ENCODE measurements at places on chromosomes 2 and 18.

- no peak for DNase-seq
These were observed 886.2 kb upstream of the NRXN1 start for GRCh38 chr2:51918113-51918512.

- no peak for DNase-seq
These were observed 2.1 kb downstream of the IL1B start for GRCh38 chr2:112834396-112835037.

- no peak for DNase-seq
These were observed 153.4 kb downstream of the CAPN13 start for GRCh38 chr2:30653847-30654246.

DNA sequence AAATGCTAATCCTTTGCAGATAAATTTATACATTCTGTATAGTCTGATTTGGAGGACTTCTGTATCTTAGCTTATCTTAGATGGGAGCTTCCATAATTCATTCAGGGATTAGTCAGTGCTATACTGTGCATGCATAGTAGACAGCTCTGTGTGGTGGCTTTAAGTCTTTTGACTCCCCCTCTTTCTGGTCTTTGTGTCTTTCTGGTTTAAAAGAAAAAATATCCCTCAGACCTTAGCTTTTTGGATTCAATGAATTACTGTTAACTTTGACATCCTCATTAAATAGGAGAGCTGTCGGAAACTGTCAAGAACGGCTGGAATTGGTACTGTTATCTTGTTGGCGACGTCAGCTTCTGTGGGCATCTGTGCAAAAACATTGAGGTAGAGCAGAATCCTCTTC is 130.4 kb downstream of the SPTBN1 start:
- no peak for DNase-seq

GRCh38 chr18:49249521-49249920 is 210.9 kb downstream of the DYM start:
- DNase-seq = no peak

Measured in CD4-positive, alpha-beta T cell (primary cell).